Non-pigmented ciliary epithelial cell (primary cell): ENCODE measurements at places on chromosomes 4 and X.
A peak's percentile ranks its signal among the peaks of the same experiment; 100 is the strongest.

GRCh38 chrX:38220415-38221390 is at the start of gene SRPX:
Gene SRPX (minus strand): TSS chrX:38220871. CDS start chrX:38220792, 79 bp downstream.
- no peak for DNase-seq

DNA sequence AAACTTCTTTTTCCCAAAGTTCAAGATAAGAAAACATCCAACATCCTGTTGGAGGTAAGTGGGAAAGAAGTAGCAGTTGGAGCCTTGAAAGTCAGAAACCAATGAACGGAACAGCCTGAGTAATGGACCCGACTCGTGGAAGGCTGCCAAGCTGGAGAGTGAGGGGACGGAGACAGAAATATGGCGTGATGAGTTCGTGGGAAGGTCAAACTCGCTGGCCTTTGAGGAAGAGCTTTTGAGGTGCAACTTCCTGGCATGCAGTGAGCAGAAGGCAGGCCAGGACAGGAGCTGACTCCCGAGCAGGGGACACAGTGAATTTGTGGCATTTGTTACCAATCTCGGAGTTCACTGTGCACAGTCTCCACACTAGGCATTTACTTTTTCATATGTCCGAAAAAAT is 1.0 kb upstream of the TRIML1 start:
- DNase-seq: no peak

- no peak for DNase-seq
These were observed 394.3 kb upstream of the TRAM1L1 start for GRCh38 chr4:117479673-117480072.

DNA sequence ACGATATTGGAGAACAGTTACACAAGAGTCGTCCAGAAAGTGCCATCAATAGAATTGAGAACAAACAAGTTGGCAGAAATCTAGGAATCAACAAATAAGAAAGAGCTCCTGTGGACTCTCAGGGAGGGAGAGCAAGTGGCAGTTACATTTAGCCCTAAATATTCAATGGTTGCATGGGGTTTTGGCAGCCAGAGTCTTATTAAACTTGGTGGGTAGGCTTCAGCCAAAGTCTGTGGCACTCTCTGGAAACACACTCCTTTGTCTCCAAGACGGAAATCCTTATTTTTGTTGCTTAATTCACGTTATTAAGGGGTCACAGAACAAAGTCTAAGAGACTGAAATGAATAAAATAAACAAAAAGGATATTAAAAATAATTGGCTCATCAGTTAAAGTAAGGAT is 742.2 kb upstream of the ATOH1 start:
- no peak for DNase-seq

- no peak for DNase-seq
These were observed 169.2 kb upstream of the IL15 start for GRCh38 chr4:141467225-141467624.

DNA sequence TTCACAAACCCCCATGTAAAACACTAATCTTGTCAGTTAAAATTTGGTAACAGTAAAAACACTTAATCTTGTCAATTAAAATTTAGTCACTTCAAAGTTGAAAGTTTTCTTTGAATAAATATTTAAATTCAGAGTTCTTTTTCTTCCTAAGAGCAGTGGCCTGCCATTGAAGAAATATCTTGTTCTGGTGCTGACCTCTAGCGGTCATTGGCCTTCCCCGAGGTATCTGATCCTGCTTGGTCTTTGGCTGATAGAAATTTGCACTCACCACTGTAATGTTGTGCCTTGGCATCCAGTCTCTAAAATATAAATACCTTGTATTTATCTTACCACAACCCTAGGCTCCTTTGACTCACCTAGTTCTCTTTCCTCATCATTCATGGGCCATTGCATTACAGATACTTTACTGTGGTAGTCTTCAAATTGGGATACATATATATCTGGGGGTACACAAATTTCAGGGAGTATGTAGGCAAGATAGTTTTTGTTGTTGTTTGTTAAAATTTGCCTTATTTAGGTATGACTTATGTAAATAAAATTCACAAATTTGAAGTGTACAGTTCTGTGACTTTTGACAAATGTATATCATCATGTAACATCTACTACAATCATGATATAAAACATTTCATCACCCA is 6.7 kb upstream of the ART3 start:
- peak; percentile 37 for DNase-seq

GRCh38 chr4:28835501-28835900 is 1884.7 kb upstream of the PCDH7 start:
- no peak for DNase-seq

- peak; percentile 31 for DNase-seq
These were observed 305.5 kb upstream of the EMCN start for GRCh38 chr4:100823066-100823992.

GRCh38 chr4:48976041-48976440 is 10.0 kb upstream of the CWH43 start:
- no peak for DNase-seq

GRCh38 chr4:108058685-108059440 is 69.2 kb downstream of the HADH start:
- no peak for DNase-seq

DNA sequence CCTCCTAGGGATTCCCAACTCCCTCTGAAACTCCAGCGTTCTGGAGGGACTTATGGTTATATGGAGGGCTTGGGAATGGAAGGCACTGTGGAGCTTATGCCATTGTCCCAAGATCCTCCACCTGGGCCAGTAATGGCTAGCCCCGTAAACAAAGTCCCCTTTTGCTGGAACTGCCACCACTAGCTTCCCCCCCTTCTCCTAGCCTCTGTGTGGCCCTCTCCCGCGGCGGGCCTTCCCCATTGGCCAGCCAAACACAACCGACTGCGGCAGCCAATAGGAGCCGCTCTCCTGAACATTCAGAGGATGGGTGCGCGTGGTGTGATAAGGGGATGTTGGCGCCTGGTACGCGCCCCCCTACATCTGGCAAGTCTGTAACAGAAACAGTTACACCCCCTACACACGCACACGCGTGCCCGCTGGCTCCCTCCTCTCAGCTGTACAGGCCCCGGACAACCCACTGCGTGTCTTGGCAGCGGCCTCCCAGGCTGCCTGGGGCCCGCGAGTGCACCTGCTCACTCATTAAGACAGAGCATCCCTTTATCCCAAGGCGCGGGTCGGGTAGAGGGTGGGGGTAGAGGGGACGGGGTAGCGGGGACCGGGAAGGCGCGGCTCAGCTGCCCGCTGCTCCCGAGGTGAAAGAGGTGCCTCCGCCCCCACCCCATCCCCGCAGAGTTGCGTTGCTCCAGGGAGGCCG is 863 bp upstream of the RAB33A start:
- DNase-seq: no peak

- no peak for DNase-seq
These were observed 184.1 kb downstream of the RELL1 start for GRCh38 chr4:37502070-37502469.

GRCh38 chr4:168917138-168917779 is 92.8 kb downstream of the CBR4 start:
- no peak for DNase-seq

GRCh38 chr4:33625748-33626147 is 2618.6 kb downstream of the ARAP2 start:
- no peak for DNase-seq

- no peak for DNase-seq
These were observed 16.6 kb downstream of the ENPEP start for GRCh38 chr4:110492522-110492921.

DNA sequence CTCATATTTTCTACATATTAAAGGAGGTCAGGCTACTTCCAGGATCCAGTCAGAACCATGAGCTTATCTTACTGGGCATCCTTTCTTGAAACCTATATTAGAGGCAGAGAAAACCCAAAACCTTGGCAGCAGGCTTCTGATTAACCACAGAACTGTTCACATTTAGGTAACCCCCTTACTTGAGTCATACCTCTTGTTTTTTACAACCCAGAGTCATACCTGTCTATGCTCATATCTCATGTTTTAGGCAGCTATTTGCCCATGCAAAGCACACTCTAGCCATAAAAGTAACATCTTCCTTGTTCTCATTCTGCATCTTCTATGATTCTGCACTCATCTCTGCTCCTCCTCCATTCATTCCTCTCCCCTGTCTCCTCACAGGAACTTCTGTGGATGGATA is 138.0 kb upstream of the SMIM31 start:
- DNase-seq: no peak

GRCh38 chr4:71487344-71487920 is 148.6 kb downstream of the SLC4A4 start:
- DNase-seq: no peak

DNA sequence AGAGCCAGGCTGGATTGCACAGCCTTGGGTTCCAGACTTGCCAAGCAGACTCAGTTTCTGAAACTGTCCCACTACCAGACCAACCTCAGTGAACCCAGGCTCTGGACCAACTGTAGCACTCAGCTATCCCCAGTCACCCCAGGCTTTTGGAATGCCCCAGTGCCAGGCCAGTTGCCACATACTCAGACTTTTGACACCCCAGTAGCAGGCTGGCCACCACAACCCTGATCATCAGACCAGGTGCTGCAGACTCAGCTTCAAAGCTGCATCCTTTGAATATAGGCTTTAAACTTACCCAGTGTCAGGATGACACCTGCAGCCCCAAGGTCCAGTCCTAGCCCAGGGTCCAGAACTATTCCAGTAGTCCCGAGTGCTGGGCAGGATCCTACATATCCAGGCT is 1389.9 kb downstream of the ARAP2 start:
- no peak for DNase-seq

DNA sequence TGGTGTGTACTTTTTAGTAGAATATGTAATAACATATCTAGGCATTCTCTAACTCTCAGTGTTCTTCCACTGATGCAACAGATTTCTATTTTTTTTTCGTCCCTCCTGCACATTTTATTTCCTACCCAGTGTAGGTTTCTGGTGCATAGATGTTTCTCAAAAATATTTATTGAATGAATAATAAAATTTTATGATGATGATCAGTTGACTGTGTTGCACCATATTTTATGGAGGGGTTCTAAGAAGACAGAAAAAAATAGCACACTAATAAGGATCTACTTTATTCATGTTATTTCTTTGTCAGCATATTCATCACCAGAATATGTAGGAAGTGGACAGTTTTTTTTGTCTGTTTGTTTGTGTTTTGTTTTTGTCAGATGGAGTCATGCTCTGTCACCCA is 2529.3 kb downstream of the ARAP2 start:
- DNase-seq: no peak

DNA sequence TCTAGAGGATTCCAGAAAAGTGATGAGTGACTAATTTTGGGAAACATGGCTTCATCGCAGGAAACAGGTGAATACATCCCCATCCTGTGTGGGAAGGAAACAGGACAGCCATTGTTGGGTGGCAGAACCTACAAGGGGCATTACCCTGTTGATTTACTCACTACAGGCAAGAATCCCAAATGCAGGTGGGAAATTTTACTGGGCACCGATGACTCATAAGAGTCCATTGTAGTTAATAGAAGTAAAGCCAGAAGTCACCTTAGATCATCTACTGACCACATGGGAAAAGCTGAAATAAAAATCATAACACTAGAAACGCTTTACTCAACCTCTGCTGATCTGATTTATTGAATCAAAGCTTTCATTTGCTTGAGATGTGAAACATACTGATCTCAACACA is 136.4 kb downstream of the TRIML1 start:
- no peak for DNase-seq

- DNase-seq: no peak
These were observed 167.8 kb downstream of the PCDH10 start for GRCh38 chr4:133316909-133317308.

GRCh38 chr4:95393821-95394220 is 155.0 kb downstream of the UNC5C start:
- DNase-seq: no peak

GRCh38 chr4:123378794-123379193 is 17.8 kb upstream of the SPRY1 start:
- no peak for DNase-seq

DNA sequence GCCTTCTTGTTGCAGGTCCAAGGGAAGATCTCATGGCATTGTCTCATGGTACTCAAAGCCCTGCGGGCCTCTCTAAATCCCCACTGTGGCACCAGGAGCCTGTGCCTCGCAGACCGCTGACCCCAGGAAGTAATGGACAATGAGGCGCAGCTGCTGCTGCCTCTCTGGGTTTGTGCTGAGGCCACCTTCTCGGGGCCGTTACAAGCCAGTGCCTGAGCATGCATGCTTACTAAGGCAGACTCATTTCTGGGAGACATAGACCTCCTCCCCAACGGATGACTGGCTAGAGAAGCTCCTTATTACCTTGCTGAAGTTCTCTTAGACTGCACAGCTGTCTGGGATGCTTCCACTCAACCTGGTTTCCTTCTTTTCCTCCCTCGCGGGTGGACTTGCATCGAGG is 1.3 kb downstream of the BDH2 start:
- no peak for DNase-seq

GRCh38 chr4:139528377-139529005 is 27.5 kb downstream of the SETD7 start:
- DNase-seq: peak; percentile 73

GRCh38 chr4:57374866-57375595 is 264.8 kb upstream of the IGFBP7 start:
- DNase-seq: no peak

DNA sequence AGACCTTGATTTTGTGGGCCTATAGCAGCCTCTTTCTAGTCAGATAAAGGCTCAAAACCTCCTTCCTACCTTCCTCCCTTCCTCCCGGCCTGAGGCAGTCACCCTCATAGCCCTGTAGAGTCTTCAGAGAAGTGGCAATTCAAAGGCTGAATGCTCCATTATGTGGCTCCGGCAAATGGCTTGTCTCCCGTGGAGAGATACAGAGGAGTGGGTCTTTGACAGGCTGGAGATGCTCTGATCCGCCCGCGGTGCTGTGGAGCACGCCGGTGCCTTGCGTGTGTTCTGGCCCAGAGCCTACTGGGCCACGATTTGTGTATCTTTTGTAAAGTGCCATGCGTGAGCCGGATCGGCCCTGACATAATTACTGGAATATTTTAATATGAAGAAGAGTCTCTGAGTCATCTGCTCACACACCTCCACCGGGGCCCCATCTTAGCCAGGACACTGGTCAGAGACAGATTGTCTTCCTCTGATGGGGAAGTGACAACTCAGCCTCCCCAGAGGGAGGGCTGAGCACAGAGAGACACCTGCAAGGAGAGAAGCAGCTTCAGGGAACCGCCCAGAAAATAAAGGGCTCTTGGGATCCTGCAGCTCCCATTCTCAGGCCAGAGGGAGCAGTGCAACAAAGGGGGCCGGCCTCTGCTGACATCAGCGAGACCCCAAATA is 88.7 kb downstream of the DCTD start:
- no peak for DNase-seq

- DNase-seq: no peak
These were observed 110.6 kb upstream of the FSTL5 start for GRCh38 chr4:162274354-162274753.

GRCh38 chr4:6534618-6535328 is 40.2 kb upstream of the MAN2B2 start:
- no peak for DNase-seq

- DNase-seq: no peak
These were observed 120.8 kb downstream of the SMIM20 start for GRCh38 chr4:26034849-26035248.

- DNase-seq: no peak
These were observed 14.2 kb upstream of the TLR2 start for GRCh38 chr4:153669838-153670237.

GRCh38 chr4:7539659-7540058 is 104.9 kb upstream of the PSAPL1 start:
- no peak for DNase-seq

DNA sequence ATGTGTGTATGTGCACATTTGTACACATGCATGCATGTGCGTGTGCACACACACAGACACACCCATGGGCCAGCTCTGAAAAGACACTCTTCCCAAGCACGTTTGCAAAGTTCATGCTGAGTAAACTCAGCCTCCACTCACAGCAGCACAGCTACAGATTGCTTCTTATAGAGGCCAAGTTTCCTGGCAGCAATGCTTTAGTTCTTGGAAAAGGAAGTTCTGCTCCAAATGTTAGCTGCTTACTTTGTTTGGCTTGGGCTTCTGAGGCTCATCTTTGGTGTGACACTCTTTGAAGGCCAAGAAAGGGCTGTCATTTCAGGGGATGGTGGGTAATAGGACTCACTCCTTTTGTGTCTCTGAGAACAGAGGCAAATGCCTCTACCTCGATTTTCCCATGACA is 6.6 kb downstream of the PLP1 start:
- no peak for DNase-seq
